ENCODE measurements at places on chromosomes 1 and 21. TPM values are rescaled to one million over a fixed set of nuclear protein-coding genes. Genes with fewer than 3 reads are reported as not detected.

Gene RXFP4
- polyA plus RNA-seq, result 0.09 TPM

Gene HTR6
- 2.4 TPM for polyA plus RNA-seq

- DNase-seq, result no peak
These were observed 74.9 kb downstream of the OLFML3 start for GRCh38 chr1:114054148-114054547.

DNA sequence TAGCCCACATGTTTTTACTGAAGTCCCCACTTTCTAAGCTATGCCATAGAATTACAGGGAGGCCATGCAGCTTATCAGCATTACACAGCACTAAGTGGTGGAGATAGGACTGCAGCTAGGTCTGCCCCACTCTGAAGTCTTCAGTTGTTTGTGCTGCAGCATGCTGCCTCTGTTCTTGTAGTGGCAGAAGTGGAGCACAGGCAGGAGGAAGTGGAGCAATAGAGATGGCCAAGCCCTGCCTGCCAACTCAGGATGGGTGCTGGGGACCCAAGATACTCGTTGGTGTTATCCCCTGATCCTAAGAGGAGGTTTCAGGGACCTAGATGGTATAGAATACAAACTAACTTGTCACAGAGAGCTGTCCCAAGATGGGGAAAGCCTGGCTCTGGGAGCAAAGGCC, 12.9 kb downstream of the MRPL37 start:
- DNase-seq, result no peak

All from renal cortex interstitium (tissue), 15 donors.